NCI-H2107 (cell line): ENCODE measurements at places on chromosomes 1 and 21.

GRCh38 chr1:30159015-30159414 lies 564.4 kb downstream of the MATN1 start:
- DNase-seq: no peak

GRCh38 chr1:160625725-160626498 lies 20.9 kb downstream of the SLAMF1 start:
- no peak for DNase-seq

- no peak for DNase-seq
Observed at GRCh38 chr1:153795934-153796785, 21.0 kb downstream of the SLC27A3 start.

DNA sequence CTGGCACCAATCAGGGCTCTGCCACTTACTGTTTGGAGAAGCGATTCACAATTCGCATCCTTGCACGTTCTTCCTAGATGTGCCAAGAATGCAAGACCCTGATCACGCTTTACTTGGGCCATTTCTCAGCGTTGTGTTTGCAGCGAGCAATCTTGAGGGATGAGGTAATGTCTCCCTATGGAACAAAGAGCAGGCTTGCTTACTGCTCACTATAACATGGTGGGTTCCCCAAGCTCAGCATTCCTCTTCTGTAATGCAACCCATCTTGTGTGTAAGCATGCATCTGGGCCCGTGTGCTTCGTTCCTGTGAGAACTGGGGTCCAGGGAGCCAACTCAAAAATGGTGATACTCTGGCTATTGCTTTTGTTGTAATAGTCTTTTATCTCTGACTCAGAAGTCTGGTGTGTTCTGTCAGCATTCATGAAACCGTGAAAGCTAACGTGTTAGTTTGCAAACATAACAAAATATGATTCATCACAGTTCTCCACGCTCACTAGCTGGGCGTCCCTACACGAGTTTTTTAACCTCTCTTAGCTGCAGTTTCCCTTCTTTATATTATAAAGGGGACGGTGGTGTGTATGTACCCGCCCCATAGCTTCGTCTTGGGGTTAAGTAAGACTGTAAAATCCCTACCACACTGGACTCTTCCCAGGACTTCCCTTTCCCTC lies 33.3 kb downstream of the DNTTIP2 start:
- DNase-seq: no peak

DNA sequence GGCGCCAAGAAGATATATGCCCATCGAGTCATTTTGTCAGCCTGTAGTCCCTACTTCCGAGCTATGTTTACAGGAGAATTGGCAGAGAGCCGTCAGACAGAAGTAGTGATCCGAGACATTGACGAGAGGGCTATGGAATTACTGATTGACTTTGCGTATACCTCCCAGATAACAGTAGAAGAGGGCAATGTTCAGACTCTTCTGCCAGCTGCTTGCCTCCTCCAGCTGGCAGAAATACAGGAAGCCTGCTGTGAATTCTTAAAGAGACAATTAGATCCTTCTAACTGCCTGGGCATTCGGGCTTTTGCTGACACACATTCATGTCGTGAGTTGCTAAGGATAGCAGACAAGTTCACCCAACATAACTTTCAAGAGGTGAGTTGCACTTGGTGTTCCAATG lies 19.1 kb downstream of the KLHL20 start:
- no peak for DNase-seq

GRCh38 chr1:166601650-166602278 lies 237.5 kb upstream of the POGK start:
- no peak for DNase-seq

GRCh38 chr21:15282665-15283064 lies 217.9 kb upstream of the NRIP1 start:
- DNase-seq: no peak

GRCh38 chr1:90881034-90881433 lies 140.8 kb downstream of the ZNF644 start:
- no peak for DNase-seq

DNA sequence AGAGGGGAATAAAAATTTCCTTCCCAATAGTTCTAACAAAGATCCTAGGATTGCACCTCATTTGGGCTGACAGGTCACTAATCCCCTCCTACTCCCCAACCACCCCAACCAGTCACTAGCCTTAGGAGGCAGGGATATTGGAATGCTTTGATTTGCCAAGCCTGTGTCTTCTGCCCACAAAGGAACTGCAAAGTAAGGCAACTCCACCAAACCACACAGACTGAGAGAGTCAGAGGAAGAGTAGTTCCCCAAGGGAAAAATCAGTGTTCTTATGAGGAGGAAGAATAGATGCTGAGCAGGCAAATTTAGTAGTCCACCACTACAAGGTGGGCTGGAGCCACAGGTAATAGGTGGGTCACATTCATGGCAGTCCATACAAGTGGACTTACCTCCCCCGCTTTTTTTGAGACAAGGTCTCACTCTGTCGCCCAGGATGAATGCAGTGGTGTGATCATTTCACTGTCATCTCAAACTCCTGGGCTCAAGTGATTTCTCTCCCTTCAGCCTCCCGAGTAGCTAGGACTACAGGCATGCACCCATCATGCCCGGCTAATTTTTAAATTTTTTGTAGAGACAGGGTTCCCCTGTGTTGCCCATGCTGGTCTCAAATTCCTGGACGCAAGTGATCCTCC lies 3.7 kb upstream of the TMEM39B start:
- no peak for DNase-seq

- no peak for DNase-seq
Observed at GRCh38 chr1:11594625-11595024, 59.6 kb downstream of the FBXO2 start.

DNA sequence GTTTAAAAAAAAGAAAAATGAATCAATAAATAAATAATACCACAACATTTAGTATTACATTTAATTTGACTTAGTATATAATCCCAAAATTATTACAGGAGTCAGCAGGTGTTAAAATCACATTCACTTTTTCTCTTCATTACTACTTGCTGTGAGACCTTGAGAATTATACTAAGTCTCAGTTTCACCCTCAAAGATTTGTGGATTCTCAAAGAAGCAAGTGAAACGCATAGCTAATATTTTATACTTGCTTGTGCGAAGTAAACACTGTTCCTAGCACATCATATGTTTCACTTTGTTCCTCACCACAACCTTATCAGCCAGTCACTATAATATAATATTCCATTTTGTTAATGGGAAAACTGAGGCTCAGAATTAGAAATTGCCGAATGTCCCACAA lies 4.0 kb downstream of the CLCA1 start:
- DNase-seq: no peak

GRCh38 chr1:55428944-55429931 lies 214.1 kb upstream of the USP24 start:
- DNase-seq: no peak

DNA sequence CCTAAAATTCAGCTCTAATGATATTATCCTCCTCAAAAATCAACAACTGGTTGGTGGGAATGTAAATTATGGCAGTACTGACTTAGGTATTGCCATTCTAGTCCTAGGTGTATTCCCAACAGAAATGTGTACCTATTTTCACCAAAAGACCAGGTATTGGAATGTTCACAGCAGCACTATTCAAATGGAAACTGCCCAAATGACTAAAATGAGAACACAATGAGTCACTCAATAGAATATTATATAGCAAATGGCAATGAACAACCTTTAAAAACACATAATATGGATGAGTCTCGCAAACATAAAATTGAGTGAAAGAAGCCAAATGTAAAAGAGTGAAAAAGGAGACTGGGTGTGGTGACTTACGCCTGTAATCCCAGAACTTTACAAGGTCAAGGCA lies 44.9 kb downstream of the GADD45A start:
- no peak for DNase-seq

DNA sequence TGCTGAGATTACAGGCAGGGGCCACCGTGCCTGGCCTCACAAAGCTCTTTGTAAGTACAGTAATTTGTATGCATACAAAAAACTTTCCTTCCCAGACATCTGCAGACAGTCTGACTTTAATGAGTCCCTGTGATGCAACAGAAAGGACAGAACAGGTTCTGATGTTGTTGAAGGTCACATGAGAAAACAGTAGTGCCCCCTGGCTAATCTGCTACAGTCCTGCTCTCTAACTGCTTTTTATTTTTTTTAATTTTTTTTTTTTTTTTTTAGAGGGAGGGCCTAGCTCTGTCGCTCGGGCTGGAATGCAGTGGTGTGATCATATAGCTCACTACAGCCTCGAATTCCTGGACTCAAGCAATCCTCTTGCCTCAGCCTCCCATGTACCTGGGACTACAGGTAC lies 36.7 kb downstream of the ACBD3 start:
- DNase-seq: no peak

- DNase-seq: no peak
Observed at GRCh38 chr1:32892368-32893197, 6.3 kb downstream of the HPCA start.

DNA sequence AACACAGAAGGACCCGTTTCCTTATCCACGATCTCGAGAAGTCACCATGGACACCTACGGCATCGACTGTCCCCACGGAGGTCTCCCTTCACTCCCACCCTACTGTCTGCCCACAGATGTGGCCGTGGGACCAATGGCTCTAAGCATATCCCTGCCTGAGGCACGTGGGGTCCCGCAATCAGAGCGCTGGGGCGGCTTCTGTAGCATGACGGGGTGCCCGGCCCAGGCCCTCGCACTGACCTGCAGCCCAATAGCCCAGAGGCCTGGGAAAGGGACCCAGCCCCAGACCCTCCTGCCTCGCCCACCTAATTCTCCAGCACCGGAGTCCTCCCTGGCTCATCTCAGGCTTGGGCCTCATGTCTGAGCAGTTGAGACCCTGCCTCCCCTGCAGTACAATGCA lies 132.5 kb downstream of the NPHP4 start:
- DNase-seq: no peak

- no peak for DNase-seq
Observed at GRCh38 chr1:64757213-64757612, 12.3 kb downstream of the RAVER2 start.

- DNase-seq: no peak
Observed at GRCh38 chr21:45167796-45168222, 93.4 kb downstream of the ADARB1 start.

DNA sequence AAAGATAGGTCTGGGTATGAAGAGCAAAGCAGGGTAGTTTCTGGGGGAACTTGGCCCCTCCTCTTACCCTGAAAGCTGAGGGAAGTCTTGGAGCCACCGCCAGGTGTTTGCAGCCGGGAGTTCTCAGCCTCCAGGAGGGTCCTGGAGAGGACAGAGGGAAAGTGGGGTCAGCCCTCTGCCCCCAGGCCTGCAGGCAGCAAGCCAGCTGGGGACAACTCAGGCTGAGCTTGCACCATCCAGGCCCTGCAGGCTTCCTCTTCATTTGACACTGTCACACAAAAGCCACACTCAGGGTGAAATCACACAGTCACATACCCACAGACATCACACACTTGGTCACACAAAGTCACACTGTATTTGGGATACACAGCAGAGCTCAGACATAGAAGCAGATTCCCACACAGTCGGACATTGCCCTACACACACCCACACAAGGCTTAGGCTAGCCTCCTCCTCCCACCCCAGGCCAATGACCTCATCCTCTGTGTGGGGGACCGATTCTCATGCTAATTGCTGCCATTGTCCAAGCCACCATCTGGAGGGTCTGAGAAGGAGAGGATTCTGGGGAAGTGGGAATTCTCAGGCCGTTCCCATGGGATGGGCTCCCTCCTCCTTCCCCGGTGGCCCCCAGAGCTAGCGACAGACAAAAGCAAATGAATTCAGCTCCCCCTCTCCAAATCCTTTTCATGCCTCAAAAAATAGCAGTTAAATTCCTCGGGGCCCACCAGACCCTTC lies 3.7 kb downstream of the NES start:
- no peak for DNase-seq

GRCh38 chr1:4110888-4111287 lies 210.8 kb upstream of the C1orf174 start:
- DNase-seq: no peak

GRCh38 chr1:44822981-44823451 lies 14.7 kb downstream of the BTBD19 start:
- no peak for DNase-seq

- no peak for DNase-seq
Observed at GRCh38 chr1:20719261-20719660, 1.5 kb upstream of the KIF17 start.

GRCh38 chr1:48495911-48496310 lies 23.9 kb upstream of the SPATA6 start:
- DNase-seq: no peak

- no peak for DNase-seq
Observed at GRCh38 chr21:42584296-42584641, 69.2 kb upstream of the PDE9A start.

DNA sequence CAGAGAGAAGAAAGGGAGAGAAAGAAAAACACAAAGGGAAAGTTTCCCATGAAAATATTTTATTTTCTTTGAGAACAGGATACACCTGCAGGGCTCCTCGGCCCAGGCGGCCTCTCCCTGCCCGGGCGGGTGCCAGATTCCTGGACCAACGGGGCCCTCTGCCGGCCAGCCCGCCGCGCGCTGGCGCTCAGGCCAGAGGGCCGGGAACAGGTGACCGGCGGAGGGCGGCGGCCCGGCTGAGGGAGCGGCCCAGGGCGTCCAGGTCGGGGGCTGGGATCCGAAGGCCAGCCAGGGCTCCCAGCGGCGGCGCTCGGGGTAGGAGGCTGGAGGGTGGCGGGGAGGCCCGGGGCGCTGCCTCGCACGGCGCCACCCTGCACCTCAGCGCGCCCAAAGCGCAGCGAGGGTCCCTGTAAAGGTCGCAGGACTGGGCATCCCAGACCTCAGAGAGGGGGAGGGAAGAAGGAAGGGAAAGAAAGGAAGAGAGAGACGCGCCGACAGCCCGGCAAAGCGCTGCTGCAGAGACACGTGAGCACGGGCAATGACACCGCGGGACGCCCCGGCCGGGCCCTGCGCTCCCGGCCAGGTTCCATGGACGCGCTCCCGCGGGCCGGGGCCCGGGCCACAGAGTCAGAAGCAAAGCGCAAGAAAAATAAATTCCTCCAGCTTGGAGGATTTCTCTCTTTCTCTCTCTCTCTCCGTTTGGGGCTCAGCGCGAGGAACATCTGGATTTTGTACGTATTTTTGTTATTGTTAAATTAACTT lies 927 bp downstream of the WNT9A start:
- peak; percentile 48 for DNase-seq

GRCh38 chr1:236284291-236284721 lies 2.5 kb upstream of the ERO1B start:
- no peak for DNase-seq

GRCh38 chr1:117049857-117050256 lies 10.3 kb upstream of the TTF2 start:
- DNase-seq: no peak
